T-helper 22 cell (primary cell): ENCODE measurements at places on chromosomes 2 and 18.
A peak's percentile ranks its signal among the peaks of the same experiment; 100 is the strongest.

DNA sequence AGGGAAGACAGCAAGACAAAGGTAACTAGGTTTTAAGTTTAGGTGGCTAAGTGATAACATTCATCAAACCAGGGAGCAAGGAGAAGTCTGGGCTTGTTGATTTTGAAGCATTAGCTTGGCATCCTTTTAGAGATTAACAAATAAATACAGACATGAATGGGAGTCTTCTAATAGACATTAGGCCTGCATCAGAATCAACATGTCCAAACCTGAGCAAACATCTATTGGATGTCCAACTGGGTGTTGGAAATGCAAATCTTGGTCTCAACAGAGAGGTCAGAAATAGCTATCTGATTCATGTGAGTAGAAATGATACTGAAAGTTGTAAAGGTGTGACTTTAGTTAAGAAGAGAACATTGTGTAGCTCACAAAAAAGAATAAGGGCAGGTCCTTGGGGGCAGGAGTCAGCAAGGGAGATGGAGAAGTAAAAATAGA lies 85.5 kb upstream of the RND3 start:
- DNase-seq: no peak

DNA sequence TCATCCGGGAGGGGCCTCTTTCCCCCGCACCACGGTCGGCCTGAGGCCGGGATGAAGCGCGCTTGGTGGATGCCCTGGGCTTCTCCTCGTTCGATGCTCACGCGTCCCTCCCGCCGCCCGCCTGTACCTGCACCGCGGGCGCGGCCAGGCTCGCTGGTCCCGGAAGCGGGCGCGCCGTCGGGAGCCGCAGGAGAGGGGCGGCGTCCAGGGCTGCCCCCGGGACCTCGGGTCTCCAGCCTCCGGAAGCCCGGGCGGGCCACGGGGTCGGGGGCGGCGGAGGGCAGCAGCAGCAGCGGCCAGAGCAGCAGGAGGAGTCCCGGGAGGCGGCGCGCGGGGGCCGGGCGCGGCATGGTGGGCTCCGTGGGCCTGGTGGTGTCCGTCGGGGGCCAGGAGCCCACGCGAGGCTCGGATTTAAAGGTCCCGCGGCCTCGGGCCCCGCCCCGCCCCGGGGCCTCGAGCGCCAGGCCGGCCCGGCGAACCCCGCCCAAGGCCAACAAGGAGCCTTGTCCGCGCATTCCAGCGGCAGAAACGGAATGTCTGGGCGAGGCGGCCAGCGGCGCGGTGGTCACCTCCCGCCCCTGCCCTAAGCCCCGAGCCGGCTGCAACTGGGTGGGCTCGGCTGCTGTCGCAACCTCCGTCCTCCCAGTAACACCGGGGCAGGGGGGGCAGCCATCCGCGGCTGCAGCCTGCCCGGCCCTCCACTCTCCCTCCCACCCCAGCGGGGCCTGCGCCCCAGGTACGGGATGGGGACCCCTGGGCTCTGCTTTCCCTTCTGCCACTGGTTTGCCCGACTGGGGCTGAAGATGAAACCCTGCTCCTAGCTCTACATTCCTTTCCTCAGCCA lies at the start of gene MATN3:
Gene MATN3, minus strand, starts transcription at position 387 of the 844 bp plus-strand sequence. Its CDS starts 37 bp downstream, at position 350.
- no peak for DNase-seq

DNA sequence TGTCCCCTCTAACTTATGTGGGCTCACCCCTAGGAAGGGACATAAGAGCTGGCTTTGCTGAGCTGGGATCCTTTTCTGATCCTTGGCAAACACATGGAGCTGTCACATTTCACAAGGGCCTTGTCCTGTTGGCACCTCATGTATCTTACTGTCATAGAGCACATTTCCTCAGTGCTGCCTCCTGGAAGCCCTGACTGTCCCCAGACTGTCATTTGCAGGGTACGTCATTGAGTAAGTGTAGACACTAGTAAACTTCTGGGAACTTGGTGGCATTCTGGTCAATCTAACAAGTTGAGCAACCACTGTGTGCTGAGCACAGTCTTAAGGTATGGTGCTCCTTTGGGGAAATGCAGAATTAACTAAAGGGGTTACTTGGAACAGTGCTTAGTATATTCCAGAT lies 94.5 kb upstream of the IL1R2 start:
- no peak for DNase-seq

- no peak for DNase-seq
These were observed 100.4 kb downstream of the SNTG2 start for GRCh38 chr2:1051075-1051474.

DNA sequence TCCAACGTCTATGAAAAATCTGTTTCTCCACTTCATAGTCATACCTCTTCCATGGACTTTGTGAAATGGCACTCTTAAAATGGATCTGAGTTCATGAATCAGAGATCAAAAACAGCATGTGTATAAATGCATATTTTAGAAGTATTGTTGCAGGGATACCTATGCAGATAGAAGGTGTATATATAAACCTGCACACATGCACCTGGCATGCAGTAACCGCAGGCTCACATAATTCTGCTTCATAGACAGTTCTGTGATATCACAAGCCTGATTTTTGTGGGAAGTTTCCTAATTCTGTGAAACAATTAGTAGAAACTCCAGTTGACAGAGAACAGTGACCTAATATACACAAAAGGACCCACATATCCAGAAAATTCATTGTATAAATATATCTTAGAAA lies 421.7 kb downstream of the TGIF1 start:
- DNase-seq: no peak

DNA sequence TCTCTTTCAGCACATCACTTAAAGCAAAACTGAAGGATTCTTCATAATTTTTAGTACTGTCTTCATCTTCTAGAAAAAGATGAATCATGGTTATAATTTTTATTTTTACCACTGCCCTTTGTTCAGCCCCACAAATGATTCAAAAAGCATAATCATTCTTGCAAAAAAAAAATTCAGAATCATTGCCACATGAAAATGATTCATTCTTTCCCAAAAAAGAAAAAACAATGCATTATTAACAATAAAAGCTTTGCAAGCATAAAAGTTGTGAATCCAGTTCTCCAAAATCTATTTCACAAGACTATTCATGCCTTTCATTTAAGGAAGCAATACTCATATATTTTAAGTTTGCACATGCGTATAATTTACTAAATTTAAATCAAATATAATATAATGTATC lies 204.8 kb downstream of the RBM43 start:
- DNase-seq: no peak

- no peak for DNase-seq
These were observed 361.5 kb downstream of the FIGN start for GRCh38 chr2:163374282-163374681.

- peak; percentile 42 for DNase-seq
These were observed 1.1 kb downstream of the ATAD2B start for GRCh38 chr2:23925702-23926289.

GRCh38 chr2:13227578-13227977 lies 510.8 kb downstream of the TRIB2 start:
- DNase-seq: no peak

GRCh38 chr2:192146069-192147015 lies 48.4 kb downstream of the TMEFF2 start:
- no peak for DNase-seq
